ENCODE measurements at places on chromosomes 2 and 18.
A peak's percentile ranks its signal among the peaks of the same experiment; 100 is the strongest.

DNA sequence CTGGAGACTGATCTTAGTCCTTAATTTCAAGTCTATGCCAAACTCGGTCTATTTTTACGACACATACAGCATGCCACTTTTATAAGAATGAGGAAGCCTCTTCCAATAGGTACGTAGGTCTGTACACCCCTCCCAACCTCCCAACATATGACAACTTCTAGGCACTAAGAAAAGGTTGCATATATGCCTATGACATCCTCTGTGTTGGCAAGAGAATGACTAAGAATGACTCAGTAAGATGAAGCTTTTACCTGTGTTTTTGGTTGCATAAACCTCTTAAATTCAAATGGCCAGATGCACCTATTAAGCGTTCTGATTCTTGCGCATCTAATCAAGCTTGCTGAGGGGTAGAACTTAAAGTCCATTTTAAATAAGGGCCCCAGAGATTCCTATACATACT is 586.4 kb upstream of the ZEB2 start:
- DNase-seq = no peak

GRCh38 chr18:49023938-49024803 is 73.4 kb upstream of the SMAD7 start:
- no peak for DNase-seq

DNA sequence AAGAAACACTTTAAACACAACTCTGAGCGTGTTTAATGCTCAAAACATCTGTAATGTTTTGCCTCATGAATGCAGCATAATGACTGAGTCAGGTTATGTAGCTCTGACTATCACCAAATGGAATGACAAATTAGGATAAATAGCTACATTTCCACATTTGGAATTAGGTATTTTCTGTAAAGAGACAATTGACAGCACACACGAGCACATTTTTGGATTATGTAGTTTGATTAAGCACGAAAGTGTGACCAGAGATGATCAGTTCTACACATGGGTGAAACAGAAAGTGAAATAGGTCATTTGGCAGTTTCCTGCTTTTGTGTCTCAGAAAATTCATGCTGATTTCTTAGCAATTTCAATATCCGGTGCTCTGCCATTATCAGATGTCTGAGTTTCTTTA is 29.0 kb downstream of the LPIN1 start:
- DNase-seq = no peak

- DNase-seq = no peak
Measured at GRCh38 chr2:199556527-199557285, 99.0 kb upstream of the SATB2 start.

- peak; percentile 26 for DNase-seq
Measured at GRCh38 chr2:220779931-220780330, 792.2 kb downstream of the EPHA4 start.

GRCh38 chr2:109425411-109425810 is 188.4 kb downstream of the SEPTIN10 start:
- DNase-seq = no peak

DNA sequence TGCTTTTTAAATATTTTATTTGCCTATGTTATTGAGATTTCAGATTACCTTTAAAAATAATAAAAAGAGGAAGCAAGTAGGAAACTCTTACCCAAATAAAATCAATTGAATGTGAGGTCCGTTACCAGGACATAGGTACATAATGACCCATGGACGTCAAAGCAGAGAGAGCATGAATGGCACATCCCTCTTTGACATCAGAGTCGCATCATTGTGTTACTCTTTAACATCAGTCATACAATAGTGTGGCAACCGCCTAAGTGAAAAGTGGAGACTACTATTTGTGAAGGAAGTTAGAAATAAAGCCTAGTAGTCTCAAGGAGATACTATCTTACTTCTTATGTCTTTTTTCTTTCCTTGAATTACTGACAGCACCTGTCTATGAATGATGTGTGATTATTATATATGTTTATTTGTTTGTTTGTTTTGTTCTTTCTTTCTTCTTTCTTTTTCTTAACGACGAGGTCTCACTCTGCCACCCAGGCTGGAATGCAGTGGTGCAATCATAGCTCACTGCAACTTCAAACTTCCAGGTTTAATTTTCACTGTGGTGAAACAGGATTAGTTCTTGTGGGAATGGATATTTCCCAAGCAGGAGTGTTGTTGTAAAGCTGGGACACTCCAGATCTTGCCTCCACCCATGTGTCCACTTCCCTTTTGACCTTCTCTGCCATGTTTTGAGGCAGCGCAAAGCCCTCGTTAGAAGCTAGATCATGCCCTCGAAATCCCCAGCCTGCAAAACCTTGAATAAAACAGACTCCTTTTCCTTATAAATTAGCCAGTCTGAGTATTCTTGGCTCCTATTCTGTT is 407.2 kb upstream of the NETO1 start:
- no peak for DNase-seq

GRCh38 chr18:73908323-73908722 is 239.3 kb downstream of the FBXO15 start:
- peak; percentile 38 for DNase-seq

DNA sequence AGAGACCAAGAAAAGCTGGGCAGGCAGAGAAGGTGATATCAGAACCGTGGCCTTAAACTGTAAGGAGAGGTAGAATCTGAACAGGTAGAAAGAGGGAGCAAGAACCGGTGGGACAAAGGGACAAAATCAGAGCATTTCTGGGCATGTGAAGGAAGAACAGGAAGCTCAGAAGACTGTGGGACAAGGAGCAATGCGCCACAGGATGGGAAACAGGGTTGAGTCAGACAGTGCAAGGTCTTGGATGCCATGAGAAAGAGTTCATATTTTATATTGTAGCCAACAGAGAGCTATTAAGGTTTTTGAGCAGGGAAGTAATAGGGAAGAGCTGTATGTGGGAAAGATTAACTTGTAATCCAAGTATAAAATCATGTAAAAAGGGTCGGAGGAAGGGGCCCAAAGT is 106.4 kb upstream of the UGP2 start:
- DNase-seq = no peak

GRCh38 chr2:181952404-181953226 is 33.0 kb upstream of the PPP1R1C start:
- DNase-seq = no peak

DNA sequence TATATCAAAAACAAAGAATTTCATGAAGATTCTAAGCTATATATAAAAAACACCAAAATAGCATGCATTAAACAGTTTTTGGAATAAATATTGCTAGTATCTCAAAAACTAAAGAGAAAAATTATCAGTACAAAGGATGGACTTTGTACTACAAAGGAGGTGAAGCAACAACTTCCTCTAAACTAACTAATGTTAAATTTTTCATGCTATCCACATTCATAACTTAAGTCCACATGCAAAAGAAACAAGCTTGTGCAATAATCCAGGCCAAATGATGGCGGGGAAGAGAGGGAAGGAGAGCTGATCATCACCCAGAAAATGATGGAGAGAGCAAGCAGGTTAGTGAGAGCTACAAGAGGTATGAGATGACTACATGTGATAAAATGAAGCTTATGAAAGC is 70.1 kb downstream of the KIDINS220 start:
- DNase-seq = no peak

DNA sequence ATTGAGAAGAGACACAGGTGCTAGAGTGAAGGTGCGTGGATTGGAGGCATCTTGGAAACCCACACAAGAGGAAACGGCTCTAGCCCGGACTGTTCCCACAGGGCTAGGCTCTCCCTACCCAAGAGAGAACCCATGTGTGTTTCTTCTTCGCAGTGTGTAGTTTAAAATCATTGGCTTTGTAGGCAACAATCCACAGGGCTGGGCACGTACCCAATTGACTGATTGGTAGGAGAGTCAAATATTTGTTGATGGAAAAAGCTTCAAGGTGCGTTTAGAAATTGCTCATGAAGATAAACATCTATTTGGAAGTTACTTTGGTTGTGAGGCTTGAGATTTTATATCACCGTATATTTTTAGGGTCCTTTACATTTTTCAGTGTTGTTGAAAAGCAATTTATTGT is 13.2 kb upstream of the YWHAQ start:
- no peak for DNase-seq

DNA sequence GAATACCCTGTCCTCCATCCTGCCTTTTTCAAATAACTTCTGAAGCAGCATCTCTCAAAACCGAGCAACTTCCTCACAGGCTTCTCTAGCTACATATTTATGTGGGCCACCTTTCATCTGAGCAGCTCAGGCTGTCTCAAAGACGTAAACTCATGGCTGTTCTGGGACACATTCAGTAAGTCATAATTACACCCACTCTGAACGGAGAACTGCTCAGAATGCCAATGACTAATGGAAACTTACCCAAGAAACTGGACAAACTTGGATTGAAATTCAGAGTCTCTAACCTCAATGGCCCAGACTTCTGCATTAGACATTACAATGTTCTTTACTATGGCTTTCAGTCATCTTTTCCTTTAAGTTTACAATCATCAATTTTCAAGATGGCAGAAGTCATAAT is 145.2 kb downstream of the RAD51AP2 start:
- DNase-seq = no peak

DNA sequence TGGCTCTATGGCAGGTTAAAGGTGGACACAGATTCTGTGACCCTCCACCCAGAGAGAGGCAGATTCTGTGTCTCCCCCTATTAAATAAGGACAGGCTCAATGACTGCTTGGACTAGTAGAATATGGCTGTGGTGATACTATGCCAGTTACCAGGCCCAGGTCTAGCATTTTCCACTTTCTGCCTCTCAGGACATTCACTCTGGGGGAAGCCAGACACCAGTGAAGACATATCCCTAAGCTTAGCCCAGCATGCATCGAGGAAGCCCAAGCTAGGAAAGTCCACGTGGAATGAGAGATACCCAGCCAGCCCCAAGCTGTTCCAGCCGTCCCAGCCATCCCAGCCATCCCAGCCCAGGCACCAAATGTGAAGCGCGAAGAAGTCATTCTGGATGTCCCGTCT is 40.3 kb downstream of the ST6GAL2 start:
- no peak for DNase-seq

- DNase-seq = no peak
Measured at GRCh38 chr2:22253171-22253570, 1129.4 kb downstream of the TDRD15 start.

DNA sequence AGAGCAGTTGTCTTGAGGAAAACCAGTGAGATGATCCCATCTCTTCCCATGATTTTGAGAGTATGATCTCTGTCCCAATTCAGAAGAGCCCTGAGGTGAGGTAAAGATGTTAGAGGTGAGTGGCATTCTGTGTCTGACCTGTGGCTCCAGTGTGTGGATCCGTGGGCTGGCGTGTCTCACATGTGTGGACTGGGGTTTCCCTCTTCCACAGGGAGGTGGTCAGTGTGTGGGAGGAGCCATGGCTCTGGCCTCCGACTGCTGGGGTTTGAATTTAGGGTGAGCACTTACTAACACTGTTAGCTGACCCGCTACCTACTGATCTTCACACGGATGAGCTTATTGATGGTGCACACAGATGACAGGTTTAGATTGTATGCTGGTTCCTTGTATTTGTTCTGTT is 31.2 kb downstream of the ASAP2 start:
- no peak for DNase-seq

DNA sequence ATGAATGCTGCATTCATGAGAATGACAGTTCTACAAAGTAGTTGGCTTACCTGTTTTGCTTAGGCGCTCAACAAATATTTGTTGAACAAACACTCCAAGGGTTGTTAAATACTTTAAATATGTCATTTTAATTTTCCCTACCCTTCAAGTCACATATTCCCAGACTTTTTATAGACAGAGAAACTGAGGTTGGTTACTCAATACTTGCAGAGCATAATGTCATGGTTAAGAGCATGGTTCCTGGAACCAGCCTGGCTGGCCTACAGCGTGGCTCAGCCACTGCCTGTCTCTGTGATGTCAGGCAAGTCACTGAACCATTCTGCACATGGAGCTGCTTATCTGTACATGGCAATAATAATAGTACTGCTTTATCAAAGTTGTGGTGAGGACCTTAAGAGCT is 120.0 kb upstream of the STK17B start:
- no peak for DNase-seq

DNA sequence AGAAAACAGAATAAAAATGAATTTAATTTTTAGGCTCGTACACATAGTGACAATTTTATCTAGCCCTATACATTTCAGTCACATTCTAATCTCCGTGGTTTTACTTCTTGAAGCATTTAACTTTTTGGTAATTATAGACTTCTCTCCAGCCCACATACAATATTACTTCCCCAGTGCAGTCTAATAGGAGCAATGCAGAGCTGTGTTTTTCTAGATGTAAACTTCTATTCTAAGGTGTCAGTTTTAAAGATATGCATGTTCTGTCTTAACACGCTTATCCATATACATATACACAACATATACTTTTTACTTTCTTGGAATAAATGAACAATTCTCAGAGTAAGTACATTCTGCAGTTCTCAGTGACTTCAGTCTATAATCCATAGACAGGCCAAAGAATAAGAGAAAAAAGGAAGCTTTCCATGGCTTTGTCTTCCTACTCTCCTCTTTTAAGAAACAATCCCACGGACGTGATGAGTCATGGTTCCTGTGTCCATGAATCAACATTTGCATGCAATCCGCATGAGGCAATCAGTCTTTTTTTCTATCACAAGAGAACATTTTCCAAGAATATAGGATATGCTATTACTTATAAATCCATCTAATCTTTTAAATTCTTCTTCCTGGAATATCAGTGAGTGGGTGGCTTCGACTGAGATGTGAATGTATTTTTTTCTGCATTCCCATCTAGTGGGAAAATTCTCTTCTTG is 42.8 kb downstream of the CCDC102B start:
- no peak for DNase-seq

DNA sequence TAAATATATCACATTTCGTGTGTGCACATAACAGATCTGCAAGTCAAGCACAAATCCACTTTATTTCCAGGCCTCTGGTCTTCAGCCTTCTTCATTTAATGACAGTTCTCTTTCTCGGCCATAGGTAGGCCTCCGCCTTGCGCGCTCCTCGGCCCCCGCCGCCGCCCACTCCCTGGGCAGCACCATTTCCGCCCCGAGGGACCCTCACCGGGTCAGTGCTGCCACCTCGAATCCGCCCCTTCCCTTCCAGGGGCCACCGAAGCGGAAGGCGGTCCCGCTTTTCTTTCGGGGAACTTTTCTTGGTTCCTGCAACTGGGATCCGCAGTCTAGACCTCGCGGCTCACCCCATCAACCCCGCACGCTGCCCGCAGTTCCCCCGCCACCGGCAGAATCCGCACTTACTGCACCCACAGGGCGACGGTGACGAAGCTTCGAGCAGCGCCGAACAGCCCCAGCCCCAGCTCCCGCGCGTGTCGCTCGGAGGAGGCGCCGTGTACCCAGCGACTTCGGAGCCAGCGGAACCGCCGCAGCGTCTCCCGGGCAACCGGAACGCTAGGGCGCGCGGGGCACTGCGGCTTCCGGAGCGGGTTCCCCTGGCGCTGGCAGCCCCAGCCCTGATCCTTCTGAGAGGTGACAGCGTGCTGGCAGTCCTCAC is at the start of gene CDKL4:
Gene CDKL4, minus strand, starts transcription at position 502 of the 655 bp plus-strand sequence.
- DNase-seq = peak; percentile 43

GRCh38 chr2:153645599-153645998 is 167.0 kb upstream of the RPRM start:
- DNase-seq = no peak
